ENCODE measurements at places on chromosomes 3 and 15. TPM values are rescaled to one million over a fixed set of nuclear protein-coding genes. Genes with fewer than 3 reads are reported as not detected.
A peak's percentile ranks its signal among the peaks of the same experiment; 100 is the strongest.

LRTM1 gene
- total RNA-seq, result not detected

ADAMTS17 gene
- 9.6 TPM for total RNA-seq

- H3K36me3 ChIP-seq, result no peaks in the 10 kb centered on the region
- H3K4me1 ChIP-seq, result no peaks in the 10 kb centered on the region
These were observed 126.1 kb upstream of the ALDH1A3 start for GRCh38 chr15:100753503-100753902.

DNA sequence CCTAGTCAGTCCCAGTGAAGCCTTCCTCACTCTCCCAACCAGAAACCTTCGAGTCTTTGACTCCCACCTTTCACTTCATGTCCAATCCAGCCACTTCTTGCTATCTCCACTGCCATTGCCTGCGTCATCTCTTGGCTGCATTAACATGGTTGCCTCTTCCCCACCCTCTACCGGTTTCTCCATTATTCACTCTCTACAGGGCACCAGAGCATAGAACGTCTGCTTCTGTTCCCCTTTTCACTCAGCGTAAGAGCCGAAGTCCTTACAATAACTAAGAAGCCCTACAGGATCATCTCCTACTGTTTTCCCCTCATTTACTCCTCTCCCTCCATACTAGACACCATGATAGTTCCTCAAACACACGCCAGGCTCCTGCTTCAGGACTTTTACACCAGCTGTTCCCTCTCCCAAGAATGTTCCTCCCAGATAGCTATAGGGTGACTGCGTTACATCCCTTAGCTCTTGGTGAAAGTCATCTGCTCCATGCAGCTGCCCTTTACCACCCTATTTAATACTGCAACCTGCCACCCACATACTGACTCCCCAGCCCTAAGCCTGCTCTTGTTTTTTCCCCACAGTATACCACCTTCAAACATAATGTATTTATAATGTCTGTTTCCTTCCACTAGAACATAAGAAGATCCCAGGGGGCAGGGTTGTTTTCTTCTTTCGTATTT is 30.9 kb downstream of the RCN2 start:
- no peak overlapping the region for H3K27ac ChIP-seq
- no peaks in the 10 kb centered on the region for H3K36me3 ChIP-seq
- H3K4me1 ChIP-seq, result no peaks in the 10 kb centered on the region
- DNase-seq, result no peak

DNA sequence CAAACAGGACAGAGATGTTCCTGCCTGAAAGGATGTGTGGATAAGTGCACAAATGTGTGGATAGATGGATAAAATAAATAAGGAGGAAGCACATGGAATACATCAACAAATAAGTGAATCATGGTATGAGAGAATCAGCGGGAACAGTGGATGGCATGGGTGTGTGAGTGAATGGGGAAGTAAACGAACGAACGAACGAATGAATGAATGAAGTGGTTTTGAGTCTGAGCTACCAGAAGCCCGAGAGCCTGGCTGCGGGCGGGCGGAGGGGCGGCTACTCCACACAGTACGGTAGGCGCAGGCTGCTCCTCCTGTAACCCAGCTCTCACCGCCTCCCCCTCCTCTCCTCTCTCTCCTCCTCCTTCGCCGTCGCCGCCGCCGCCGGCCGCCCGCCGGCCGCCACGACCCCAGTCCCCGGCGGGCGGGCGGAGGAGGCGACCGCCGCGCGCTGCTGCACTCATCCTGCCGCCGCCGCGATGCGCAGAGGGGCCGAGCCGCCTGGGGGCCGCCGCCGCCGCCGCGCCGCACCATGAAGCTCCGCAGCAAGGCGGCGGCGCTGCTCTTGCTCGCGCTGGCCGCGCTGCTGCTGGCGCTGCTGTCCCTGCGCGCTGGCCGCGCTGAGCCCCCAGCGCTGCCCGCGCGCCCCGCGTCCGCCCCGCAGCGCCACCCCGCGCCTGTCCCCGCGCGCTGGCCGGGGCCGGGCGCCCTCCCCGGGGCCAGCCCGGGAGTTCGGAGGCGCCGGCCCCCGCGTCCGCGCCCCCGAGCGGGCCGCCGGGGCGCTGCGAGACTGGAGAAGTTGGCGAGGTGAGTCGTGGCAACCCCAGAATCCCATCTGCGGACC is at the start of gene GXYLT2:
TSS of gene GXYLT2 (plus strand) at position 342 of the 841 bp plus-strand sequence. CDS start at position 530, 188 bp downstream.
- peak; percentile 55 for DNase-seq
- peak within 1 kb of the TSS; percentile 53 for H3K4me3 ChIP-seq
- H3K36me3 ChIP-seq, result no peaks in the 10 kb centered on the region
- no peak within 1 kb of the TSS for H3K27ac ChIP-seq
- no peaks in the 10 kb centered on the region for H3K27me3 ChIP-seq
- H3K4me1 ChIP-seq, result peaks cover 13% of the 10 kb centered on the region
